ENCODE measurements at places on chromosomes 3 and 15.
A peak's percentile ranks its signal among the peaks of the same experiment; 100 is the strongest.

GRCh38 chr3:30535525-30535924 is 70.9 kb upstream of the TGFBR2 start:
- DNase-seq, result peak; percentile 32

DNA sequence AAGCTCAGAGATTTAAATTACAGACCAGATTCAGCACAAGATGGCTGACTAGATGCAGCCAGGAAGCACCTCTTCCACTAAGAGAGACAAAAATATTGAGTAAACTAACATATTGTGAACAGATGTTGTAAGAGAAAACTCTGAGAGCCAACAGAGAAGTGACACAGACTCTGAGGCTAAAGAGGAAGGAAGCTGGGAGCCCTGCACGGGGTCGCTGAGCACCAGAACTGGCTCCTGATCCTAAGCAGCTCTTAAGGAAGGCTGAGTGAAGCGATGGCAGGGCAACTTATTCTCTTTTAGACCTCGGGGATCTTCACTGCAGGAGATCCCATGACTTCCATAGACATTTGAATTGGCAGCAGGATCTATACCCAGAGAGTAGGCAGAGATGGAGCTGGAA is 578.0 kb upstream of the GRM7 start:
- DNase-seq, result no peak

DNA sequence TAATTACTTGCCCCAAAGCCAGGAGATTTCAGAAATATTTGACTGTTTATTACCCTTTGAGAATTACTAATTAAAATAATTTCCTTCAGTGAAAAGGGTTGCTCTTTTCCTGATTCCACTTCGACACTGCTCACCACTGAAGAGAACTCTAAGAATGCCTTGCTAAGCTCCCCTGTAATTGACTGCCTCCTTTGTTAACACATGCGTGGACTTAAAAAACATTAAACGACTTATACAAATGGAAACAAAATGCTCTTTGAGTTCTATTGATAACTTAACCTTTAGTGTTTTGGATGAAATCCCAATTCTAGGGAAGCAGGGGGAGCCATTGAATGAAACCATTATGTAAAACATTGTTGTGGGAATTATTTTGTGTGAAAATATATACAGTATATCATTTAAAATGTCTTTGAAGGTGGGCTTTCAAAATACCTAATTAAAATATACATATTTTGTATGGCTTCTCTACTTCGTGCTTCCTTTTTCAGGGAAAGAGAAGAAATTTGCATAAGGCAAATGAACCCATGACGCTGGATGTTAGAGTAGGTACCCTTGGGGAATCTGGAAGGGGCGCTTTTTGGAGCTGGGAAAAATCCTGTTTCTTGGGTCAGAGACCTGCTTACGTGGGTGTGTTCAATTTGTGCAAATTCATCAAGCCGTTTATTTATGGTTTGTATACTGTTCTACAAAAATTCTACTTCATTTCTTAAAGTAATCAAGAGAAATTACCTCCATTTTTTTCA is 64.2 kb downstream of the WWTR1 start:
- no peak for DNase-seq

DNA sequence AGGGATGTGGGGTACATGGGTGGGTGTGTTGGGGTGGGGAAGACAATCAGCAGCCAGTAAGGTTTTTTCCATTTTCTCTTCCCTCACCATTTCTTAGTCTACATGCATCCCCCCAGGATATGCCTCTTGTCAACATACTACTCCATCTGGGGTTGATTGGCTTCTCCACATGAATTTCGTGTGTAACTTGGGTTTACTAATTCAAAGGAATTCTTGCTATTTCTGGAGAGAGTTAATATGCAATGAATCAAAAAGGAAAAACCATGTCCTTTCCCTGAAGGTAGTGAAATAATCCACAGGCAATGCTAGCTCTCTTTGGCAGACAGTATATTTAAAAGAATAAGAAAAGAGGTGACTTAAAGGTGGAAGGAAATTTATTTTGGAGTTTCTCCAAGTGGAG is 198.4 kb downstream of the EBLN2 start:
- DNase-seq, result peak; percentile 71

DNA sequence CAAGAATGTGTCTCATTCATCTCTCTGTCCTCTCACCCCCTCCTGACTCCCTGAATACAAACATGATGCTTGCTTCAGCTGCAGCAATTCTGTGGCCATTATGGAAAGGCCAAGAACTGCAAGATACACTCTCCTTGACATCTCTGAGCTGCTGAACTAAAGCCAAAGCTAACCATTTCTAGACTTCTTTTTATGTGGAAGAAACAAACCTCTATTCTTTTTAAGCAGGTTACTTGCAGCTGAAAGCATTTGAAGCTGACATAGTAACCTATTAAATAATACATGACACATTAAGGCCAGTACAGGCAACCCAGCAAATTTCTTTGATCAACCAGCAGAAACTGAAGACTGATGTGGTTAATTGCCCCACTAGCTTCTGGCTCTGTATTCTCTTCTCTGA is 17.5 kb downstream of the FHIT start:
- no peak for DNase-seq

- DNase-seq, result peak; percentile 67
These were observed 57.5 kb upstream of the TRA2B start for GRCh38 chr3:185995352-185995751.

- no peak for DNase-seq
These were observed 40.2 kb upstream of the CLRN1 start for GRCh38 chr3:151012753-151013152.

DNA sequence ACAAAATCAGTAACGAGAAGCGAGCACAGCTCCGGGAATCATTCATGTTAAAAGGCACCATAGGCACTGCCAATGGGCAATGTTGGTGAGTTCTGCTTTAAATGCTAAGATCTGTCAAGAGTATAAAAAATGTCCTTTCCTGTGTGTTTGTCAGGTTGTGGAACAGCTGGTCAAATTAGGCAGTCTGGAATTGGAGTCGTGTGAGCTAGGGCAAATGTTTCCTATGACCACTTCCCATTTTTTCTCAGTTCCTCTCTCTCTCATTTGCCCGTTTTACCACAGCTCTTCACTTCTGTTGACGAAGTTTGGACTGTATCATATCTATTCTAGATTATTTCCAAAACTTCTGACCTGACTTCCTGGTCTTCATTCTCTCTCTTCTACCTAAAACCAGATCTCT is 60.8 kb upstream of the GOLIM4 start:
- no peak for DNase-seq

DNA sequence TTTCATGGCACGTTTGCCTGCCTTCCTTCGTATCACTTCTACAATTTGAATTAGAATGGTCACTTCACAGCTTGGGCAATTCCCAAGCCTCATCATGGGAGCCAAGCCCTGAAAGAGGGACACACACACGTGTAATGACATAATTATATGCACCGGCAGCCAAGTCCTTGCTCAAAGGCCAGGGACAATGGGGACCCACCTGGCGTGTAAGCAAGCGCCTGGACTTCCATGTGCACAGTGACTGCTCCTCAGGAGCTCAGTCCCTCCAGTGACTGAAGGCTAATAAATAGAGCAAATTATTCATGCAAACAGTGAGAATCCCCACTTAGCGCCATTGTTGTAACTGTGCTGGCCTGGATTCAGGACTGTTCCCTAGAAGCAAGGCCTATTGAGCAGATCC is 115.1 kb downstream of the DNAJB8 start:
- no peak for DNase-seq

- no peak for DNase-seq
These were observed 111.5 kb downstream of the FBN1 start for GRCh38 chr15:48533982-48534381.

DNA sequence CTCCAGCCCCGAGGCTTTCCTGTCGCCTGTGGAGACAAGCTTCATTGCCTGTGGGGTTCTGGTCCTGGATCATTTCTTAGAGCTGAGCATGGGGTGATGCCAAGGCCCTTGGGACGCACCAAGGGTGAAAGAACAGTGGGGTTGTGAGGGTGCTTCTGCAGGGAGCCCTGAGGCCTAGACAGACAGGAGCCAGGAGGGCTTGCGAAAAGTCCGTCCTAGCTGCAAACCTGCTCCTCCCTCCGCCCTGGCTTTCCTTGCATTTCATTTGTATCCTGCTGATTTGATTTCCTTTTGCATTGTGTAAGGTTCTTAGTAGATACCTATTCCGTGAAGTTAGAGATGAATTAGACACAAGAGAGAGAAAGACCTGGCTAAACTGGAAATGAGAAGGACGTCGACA is 286.9 kb upstream of the C2CD4B start:
- no peak for DNase-seq

DNA sequence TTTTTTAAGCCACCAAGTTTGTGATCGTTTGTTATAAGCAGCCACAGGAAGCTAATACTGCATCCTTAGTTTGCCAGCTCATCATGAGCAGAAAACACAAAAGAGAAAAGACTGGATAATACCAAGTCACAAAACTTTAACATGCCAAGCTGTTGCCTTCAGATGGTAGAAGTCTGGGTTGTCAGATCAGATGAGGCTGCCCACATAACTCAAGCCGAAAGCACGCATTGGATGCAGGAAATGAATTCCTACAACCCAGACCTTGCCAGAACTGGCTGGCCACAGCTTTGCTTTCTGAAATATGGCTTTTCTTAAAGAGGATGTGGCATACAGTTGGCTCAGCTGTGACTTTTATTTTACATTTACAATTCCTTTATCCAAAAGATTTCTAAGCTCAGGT is 118.3 kb upstream of the NEO1 start:
- DNase-seq, result peak; percentile 77

DNA sequence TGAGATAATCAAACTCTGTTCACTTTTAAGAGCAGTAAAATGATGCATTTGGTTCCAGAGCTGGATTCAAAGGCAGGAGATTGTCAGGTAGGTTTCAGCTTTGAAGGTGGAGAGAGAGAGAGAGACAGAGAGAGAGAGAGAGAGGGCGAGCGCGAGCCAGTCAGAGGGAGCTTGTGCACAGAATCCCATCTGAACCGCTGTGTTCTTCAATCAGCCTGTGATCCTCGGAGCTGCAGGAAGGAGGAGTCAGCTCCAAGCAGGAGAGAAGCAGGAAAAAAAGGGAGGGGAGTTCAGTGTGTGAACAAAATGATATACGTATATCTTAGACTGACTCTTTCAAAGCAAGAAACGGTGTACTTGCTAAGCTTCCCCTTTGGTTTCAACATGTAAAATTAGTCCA is at the start of gene GPR149:
GPR149 (minus strand) TSS at position 177 of the 400 bp plus-strand sequence. CDS start 575 bp downstream, outside the sequence.
- DNase-seq, result peak; percentile 22

- DNase-seq, result no peak
These were observed 57.9 kb downstream of the EPHB1 start for GRCh38 chr3:134852893-134853351.

DNA sequence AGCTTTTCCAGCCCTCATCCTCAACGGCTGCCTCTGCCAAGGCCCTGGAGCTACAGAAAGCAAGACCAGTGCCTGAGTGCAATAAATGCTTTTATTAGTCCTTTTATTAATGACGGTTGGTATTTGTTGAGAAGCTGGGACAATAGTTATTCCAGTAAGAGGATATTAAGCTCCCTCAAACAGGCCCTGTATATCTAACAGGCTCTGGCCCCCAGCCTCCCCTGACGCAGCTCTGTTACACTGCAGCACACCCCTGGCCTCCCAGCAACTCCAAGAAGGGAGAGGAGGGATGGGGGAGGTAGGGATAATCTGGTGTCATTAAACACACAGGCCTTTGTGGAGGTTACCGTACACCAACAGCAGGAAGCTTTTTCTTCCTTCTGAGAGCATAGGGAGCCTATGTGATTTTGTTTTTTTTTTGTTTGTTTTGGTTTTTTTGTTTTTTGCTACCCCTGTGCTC is 30.8 kb upstream of the MAGEF1 start:
- DNase-seq, result no peak

DNA sequence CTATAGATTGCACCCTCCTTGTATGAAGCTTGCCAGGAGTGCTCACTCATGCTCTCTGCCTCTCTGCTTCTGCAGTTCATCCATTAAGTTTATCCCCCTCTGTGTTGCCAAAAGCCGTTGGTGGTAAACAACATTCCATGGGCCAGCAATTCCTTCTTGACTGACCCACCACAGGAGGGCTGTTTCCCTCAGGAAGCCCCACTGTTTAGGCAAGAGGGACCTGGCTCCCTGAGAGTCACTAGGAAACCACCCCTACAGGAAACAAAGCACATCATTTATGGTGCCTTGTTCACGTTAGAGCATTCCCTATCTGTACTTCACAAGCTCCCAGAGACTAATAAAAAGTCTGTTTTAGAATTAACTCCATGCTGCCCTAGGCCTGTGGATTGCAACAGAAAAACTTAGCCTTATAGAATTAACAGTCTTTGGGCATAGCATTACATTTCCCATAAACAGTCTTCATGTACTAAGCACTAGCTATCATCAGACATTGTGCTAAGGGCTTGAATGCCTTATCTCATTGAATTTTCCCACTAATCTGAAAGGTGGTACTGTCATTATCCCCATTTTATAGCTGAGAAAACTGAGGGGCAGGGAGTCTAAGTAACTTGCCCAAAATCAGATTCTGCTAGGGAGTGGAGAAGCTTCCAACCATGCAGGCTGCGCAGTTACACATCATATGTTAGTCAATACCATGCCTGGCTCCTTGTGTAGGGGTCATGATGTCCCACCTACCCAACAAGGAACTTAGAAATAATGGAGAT is 149.9 kb downstream of the SHQ1 start:
- DNase-seq, result no peak
